ENCODE measurements at places on chromosomes 3 and 15. TPM values are rescaled to one million over a fixed set of nuclear protein-coding genes. Genes with fewer than 3 reads are reported as not detected.

CHDH gene
- total RNA-seq = 3.9 TPM

PYGO1 gene
- 53.1 TPM for total RNA-seq

SERP1 gene
- 84.4 TPM for total RNA-seq

RARRES1 gene
- 1.4 TPM for total RNA-seq

GLDN gene
- total RNA-seq = 5.3 TPM

ISLR gene
- total RNA-seq = 14.5 TPM

SLC24A5 gene
- total RNA-seq = 0.92 TPM

GCNT3 gene
- total RNA-seq = 1.8 TPM
